WTC11 (cell line): ENCODE measurements at places on chromosomes 4 and X. TPM values are rescaled to one million over a fixed set of nuclear protein-coding genes. Genes with fewer than 3 reads are reported as not detected.

- no peaks in the 10 kb centered on the region for H3K36me3 ChIP-seq
- no peak for DNase-seq
- no peaks in the 10 kb centered on the region for H3K4me1 ChIP-seq
Observed at GRCh38 chr4:102981005-102981404, 38.5 kb downstream of the SLC9B1 start.

- no peak overlapping the region for H3K27ac ChIP-seq
- H3K27me3 ChIP-seq = no peaks in the 10 kb centered on the region; the same call in none of the 2 replicates
- H3K36me3 ChIP-seq = no peaks in the 10 kb centered on the region
- no peak overlapping the region for H3K4me3 ChIP-seq
Observed at GRCh38 chr4:4734425-4734824, 125.0 kb upstream of the MSX1 start.

GRCh38 chr4:78809295-78809694 is 33.1 kb downstream of the BMP2K start:
- no peaks in the 10 kb centered on the region for H3K27me3 ChIP-seq
- H3K4me3 ChIP-seq = no peak overlapping the region
- DNase-seq = no peak
- H3K4me1 ChIP-seq = peaks cover 23% of the 10 kb centered on the region
- H3K36me3 ChIP-seq = peaks cover 9% of the 10 kb centered on the region

XK gene
- total RNA-seq = 1.1 to 1.5 TPM (median 1.4 TPM) in 3 replicates

- DNase-seq = no peak
- H3K4me1 ChIP-seq = no peaks in the 10 kb centered on the region
- H3K4me3 ChIP-seq = no peak overlapping the region
- peaks cover 3% of the 10 kb centered on the region for H3K27me3 ChIP-seq
- no peak overlapping the region for H3K27ac ChIP-seq
Observed at GRCh38 chr4:185500576-185500975, 29.0 kb upstream of the CCDC110 start.

MAGEC3 gene
- total RNA-seq = not detected in 3 replicates

DNA sequence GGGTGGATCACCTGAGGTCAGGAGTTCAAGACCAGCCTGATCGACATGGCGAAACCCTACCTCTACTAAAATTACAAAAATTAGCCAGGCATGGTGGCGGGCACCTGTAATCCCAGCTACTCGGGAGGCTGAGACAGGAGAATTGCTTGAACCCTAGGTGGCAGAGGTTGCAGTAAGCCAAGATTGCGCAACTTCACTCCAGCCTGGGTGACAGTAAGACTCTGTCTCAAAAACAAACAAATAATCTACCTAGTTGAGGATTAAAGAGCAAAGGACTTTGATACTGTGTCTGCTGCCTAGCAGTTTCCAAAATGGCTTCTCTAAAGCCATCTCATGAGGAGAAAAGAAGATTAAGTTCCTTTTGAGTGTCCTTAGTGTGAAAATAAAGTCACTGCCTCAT is 37.8 kb downstream of the SMS start:
- H3K27ac ChIP-seq = no peak overlapping the region
- no peak overlapping the region for H3K4me3 ChIP-seq
- H3K4me1 ChIP-seq = no peaks in the 10 kb centered on the region
- DNase-seq = no peak
- H3K36me3 ChIP-seq = peaks cover 50% of the 10 kb centered on the region
- no peaks in the 10 kb centered on the region for H3K27me3 ChIP-seq

DNA sequence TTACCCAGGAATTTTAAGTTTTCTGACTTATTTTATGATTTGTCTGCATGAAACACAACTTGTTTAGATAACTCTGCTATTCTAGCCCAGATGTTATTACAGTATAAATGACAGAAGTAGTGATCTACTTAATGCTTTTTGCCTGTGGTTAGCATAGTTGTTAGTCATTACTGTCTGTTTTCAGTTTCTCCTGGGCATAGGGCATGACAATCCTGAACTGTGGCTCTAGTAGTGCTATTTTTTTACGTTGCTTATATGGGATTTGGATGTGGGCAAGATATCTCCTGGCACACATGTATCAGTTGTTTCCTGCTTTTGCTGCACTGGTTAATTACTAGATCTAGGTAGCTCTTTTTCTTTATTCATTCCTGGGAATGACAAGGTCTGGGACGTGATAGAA is 1005.8 kb downstream of the PCDH18 start:
- H3K27me3 ChIP-seq = no peaks in the 10 kb centered on the region
- H3K36me3 ChIP-seq = no peaks in the 10 kb centered on the region
- no peak for DNase-seq
- H3K27ac ChIP-seq = no peak overlapping the region
